ENCODE measurements at places on chromosomes 3 and 15.

DNA sequence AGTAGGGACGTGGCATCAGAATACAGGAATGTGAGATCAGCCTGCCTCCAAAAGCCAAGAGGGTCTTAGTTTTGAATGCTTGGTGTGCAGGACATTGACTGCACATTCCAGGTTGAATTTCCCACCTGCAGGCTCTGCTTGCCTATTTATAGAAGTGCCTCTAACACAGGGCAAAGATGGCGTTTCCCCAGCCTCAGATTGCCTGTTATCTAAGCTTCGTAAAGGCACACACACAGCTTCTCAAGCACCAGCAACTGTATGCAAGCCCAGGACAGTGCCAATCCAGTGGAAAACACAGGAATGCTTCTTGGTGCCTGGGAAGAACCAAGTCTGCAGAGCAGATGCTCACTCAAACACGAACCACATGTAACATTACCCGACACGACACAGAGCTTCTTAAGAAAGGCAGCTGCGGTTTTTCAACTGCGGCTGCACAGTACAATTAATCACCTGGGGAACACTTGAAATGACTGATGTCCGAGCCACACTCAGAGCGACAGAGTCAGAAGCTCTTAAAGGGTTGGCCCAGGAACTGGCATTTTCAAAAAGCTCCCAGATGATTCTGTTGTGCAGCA is 90.0 kb upstream of the ANKRD34C start:
- no peak for DNase-seq

DNA sequence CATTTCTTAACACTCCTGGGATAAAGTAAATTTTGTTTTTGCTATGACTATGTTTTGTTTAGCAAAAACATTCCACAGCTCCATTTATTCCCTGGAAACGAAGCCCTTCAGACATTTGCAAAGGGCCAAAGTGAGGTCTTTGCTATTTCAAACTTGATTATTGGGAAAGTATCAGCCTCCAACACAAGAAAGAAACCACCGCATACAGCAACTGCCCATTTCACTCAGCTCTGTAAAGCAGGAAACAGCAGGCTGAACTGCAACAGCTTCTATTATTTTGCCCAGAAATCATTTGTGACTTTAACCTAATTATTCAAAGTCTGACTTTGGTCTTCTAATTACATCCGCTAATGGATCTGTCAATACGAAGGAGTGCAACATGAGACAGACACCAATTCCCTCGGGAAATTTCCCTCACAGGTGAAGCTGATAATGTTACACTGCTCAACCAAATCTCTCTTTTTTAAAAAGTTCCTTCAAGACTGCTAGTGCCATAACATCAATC is 72.1 kb downstream of the RFTN1 start:
- DNase-seq: no peak

DNA sequence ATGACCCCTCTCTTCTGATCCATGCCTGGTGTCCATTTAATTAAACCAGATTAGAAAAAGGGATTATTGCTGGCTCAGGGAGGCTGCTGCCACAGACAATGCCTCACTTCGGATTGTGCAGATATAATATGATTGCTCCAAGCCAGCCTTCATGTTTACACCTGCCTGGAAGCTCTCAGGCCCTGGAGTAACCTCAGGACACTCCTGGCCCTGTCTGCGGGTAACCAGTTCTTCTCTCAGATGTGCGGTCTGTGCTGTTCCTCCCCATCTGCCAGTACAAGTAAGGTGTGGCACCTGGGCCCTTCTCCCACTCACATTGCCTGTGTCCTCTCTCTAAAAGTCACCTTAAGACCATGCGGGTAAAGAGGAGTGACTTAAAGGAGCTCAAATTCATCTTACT is 8.8 kb upstream of the GOLGA8J start:
- DNase-seq: no peak

- DNase-seq: no peak
Measured at GRCh38 chr3:167318306-167318705, 61.8 kb downstream of the ZBBX start.

DNA sequence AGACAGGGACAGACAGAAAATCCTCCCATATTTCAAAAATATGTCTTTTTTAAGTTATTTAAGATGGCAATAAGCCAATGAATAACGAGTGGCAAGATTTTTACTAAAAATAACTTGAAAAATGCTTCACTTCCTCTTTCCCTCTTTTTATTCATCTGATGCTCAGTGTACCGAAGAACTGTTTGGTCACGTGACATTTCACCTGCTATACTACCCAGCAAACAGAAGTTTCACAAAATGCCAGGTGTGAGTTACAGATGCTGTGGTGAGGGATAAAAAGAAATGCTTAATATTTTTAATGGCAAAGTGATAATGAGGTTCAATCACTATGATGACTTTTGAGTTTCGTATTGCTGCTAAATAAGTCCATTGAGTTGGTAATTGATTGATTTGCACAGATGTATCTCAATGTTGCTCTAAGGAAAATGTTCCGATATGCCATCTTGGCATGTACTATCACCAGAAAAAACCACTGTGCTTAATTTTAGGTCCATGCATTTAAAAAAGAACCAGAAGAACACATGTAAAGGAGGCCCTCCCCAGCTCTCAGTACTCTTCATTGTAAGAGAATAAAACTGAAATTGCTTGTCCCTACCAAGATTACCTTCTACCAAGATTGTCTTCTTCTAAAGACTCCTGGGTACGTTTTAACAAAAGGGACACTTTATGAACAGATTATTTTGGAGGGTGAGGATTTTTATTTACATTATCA is 26.0 kb upstream of the SEC62 start:
- no peak for DNase-seq

DNA sequence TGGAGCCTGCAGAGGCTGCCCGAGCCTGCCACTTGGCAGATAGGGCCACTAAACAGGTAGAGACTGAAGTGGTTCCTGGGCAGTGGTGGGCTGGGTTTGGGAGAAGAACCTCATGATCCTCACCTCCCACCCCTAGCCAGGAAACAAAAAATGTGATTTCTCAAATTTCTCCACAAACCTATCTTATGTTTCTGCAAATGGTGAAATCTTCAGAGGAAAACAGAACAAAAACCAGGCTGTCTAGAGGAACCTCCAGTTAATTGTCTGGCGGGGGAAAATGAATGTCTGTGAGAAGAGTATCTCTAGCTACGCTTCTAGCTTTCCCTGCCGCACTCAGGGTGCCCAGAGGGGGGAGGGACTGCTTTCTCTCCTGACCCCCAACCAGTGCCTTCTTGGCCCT is 55.9 kb downstream of the TRA2B start:
- DNase-seq: no peak

- no peak for DNase-seq
Measured at GRCh38 chr3:31321620-31322019, 211.1 kb upstream of the STT3B start.

GRCh38 chr3:100972867-100973266 is 20.4 kb downstream of the ABI3BP start:
- DNase-seq: no peak

DNA sequence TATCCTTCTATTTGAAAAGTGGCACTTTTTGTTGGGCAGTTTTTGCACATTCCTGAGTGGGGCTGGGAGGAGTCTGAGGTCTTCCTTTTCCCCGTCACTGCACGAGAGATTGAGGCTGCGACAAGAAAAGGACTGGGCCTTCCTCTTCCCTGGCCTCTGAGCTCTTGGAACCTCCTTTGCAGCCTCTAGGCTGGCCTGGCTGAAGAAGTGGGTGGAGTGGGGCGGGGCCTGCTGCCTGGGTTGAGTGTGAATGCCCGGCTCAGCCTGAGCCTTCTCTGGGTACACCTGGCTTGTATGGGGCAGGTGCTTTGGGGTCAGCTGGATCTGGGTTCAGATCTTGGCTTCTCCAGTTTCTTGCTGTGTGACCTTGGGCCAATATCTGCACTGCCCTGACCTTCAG is 43.1 kb downstream of the PLXNA1 start:
- no peak for DNase-seq

DNA sequence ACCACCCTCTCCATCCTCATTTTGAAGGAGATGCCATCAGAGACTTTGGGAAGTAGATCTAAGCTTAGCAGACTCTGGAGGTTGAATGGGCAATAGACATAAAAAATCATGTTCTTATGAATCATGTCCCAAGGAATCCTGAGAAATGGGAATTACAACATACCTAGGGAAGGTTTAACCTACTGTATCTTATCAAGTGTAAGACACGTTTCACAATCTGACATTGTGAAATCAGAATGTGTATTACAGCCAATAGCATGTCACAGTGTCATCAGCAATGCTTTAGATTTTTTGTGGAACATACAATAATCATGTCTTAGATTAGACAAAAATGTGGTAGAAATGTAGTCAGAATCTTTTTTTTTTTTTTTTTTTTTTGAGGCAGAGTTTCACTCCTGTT is 332.4 kb upstream of the TLE3 start:
- no peak for DNase-seq

- DNase-seq: no peak
Measured at GRCh38 chr3:29263476-29263875, 17.4 kb upstream of the RBMS3 start.

Data from ecto neural progenitor cell (in vitro differentiated cells).